ENCODE measurements at places on chromosomes 3 and 15.

DNA sequence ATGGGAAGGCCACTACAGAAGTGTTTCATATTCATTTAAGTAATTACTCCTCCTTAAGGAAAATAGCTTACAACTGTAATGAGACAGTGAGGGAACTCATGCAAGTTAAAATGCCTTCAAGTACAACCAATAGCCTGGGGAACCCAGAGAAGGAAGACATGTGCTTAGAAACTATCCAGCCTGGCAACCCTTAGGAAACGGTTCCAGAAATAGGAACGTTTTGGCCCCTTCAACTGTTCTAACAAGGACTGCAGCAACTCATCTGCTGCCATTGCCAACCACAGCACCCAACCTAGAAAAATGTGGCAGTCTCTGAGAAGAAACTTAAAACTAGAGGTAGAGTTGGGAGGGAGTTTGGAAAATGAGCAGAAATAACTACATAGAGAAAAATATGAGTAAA lies 147.5 kb upstream of the STRIT1 start:
- DNase-seq: no peak

- DNase-seq: no peak
Measured at GRCh38 chr3:37097776-37098175, 76.6 kb downstream of the LRRFIP2 start.

GRCh38 chr3:134239538-134239937 lies 11.1 kb downstream of the RYK start:
- no peak for DNase-seq

- no peak for DNase-seq
Measured at GRCh38 chr3:151775314-151776258, 38.3 kb upstream of the AADAC start.

- no peak for DNase-seq
Measured at GRCh38 chr15:26066896-26067295, 203.8 kb upstream of the ATP10A start.

- DNase-seq: no peak
Measured at GRCh38 chr3:106765342-106765741, 611.9 kb upstream of the CCDC54 start.

DNA sequence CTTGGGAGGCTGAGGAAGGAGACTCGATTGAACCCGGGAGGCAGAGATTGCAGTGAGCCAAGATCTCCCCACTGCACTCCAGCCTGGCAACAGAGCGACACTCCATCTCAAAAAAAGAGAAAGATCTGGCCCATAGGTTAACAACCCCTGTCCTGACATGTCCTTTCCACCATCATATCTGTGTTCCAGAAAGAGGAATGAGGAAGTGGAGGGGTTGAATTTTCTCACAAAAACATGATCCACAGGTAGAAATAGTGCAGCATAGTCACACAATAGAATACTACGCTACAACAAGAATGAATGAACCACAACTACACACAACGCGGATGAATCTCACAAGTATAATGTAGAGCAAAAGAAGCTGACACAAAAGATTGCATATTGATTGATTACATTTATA lies 4.7 kb upstream of the SLC51B start:
- no peak for DNase-seq
